ENCODE measurements at places on chromosomes 13 and 19. TPM values are rescaled to one million over a fixed set of nuclear protein-coding genes. Genes with fewer than 3 reads are reported as not detected.

CADM4 gene
- total RNA-seq, result 0.40 TPM

FFAR2 gene
- total RNA-seq, result not detected

- DNase-seq, result no peak
Observed at GRCh38 chr13:51311231-51311630, 28.3 kb upstream of the SERPINE3 start.

GRCh38 chr13:32087955-32088747 lies 56.6 kb downstream of the FRY start:
- DNase-seq, result no peak

- no peak for DNase-seq
Observed at GRCh38 chr19:34409189-34410164, 5.3 kb downstream of the PDCD2L start.

COX7A1 gene
- not detected for total RNA-seq

CEACAM1 gene
- 0.30 TPM for total RNA-seq

DNA sequence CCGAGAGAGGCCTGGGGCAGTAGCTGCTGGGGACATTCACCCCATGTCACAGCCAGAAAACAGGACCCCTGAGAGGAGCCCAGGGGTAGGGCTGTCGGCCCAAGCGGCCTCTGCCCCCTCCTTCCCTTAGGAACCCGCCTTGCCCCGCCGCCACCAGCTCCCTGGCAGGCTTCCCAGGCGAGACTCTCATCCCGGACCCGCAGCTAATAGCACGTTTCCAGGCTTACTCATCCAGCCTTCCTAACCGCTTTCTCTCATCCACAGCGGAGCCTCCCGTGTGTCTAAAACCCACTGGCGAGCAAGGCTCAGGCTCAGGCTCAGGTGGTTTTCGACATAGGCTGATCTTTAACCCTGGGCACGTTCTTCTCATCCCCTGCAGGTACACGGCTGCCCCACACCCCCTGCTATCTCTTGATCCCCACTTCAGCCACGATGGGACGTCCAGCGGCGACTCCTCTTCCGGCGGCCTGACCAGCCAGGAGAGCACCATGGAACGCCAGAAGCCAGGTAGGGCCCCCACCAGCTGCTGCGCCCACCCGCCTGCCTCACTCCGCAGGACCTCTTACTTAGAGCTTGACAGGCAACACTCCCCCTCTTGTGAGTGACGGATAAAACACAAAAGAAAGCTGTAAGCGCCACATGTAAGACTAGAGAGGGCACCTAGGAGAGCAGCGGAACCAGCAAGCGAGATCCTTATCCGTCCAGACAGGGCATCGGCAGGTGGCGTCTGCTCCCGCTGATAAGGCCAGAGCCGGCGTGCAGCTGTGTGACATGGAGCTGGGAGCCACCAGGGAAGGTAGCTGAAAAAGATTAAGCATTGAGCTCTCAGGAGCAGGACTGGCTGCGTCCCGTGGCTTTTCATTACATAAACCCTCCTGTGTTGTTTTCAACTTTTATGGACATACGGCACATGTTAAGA lies 71.3 kb downstream of the DPF1 start:
- DNase-seq, result no peak

ZNF433 gene
- total RNA-seq, result 0.57 TPM

DNA sequence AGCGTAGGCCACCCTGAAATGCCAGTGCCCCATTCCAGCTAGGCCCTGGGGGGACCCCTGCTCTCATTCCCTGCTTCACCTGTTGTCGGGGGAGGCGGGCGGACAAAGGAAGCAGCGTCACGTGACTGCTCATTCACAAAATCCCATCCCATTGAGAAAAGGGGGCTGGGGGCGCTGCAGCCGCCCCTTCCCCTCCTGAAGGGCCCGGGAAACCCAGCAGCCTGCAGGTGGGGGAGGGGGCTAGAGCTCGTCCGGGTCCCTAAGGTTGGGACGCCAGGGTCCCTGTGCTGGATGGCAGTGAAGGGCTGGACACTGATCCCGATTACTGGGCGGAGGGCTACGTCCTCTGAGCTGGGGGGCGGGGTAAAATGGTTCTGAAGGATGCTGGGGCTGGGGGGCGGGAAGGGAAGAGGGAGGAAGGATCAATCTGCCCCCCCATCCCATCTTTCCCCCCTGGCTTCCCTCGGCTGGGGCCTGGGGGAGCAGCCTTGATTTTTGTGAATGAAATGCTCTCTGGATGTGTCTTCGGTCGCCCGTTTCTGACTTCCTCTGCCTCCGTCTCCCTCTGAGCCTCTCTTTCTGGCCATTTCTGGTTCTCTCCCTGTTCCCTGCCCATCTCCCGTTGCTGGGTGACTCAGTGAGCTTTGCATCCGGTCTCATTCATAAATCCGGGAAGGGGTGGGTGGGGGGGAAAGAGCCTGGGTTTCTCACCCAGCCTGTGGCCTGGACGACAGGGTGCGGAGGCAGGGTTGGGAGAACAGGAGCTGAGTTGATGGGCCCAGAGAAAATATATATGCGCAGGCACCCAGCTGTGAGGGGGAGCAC lies 816 bp downstream of the SPRED3 start:
- DNase-seq, result no peak

ANO8 gene
- total RNA-seq, result 3.0 TPM

All from activated T-cell treated with anti-CD3 and anti-CD28 coated beads, Interleukin-2, amount 50 U/mL, for 4 hours (primary cell).